ENCODE measurements at places on chromosomes 2 and 18.

DNA sequence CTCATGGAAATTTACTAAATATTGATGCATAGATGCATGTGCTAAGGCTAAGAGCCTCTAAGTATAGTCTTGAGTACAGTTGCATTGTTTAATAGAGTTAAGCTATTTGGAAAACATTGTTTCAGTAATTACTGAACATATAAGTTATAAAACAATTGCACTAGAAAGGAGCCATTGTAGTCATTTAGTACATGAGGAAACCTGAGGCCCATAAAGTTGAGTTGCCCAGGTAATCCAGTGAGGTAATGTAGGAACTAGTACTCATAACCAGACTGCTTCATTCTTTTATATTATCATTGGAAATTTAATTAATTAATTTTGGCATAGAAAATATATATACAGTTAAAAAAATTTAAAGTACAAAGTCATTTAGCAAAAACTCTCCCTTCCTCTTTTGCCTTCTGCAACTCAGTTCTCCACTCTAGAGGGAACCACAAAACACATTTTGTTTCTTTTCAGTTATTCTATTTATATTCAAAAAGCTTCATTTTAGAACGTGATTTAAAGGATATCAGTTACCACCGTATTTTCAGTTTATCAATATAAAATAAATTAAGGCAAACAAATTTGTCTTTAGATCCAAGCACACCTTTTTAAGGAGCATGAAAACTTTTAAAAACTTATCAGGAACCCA is 27.8 kb upstream of the TBR1 start:
- no peak for DNase-seq

DNA sequence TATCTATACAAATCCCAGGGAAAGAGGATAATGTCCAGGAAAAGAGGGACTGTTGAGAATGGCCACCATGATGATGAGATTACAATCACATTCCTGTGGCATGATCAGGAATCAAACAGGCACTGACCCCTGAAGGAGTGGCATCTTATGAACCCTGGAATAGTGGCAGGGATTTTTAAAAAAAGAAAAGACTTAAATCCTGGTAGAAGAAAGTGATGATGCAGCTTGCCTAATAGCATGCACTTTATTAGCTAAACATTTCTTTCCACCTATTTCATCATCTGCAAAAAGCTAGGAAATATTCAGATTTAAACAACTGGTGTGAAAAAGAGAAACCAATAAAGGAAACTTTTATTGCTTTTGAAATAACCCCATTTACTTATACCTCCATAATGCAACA is 87.2 kb upstream of the FSHR start:
- no peak for DNase-seq

- DNase-seq, result no peak
Measured at GRCh38 chr2:85160966-85161960, 28.1 kb downstream of the TCF7L1 start.

- DNase-seq, result no peak
Measured at GRCh38 chr2:230658577-230658876, 54.1 kb upstream of the CAB39 start.

GRCh38 chr2:173126819-173127218 is 51.2 kb downstream of the MAP3K20 start:
- DNase-seq, result no peak

Data from retinal pigment epithelial cell (primary cell).